ENCODE measurements at places on chromosomes 2 and 18. TPM values are rescaled to one million over a fixed set of nuclear protein-coding genes. Genes with fewer than 3 reads are reported as not detected.

The XDH gene
- 0.21 TPM for total RNA-seq

- DNase-seq = peak; percentile 47
Observed at GRCh38 chr2:25590921-25591505, 82.4 kb downstream of the DTNB start.

The POMC gene
- total RNA-seq = 7.7 TPM

- DNase-seq = no peak
Observed at GRCh38 chr2:146602856-146603255, 1242.0 kb upstream of the ACVR2A start.

DNA sequence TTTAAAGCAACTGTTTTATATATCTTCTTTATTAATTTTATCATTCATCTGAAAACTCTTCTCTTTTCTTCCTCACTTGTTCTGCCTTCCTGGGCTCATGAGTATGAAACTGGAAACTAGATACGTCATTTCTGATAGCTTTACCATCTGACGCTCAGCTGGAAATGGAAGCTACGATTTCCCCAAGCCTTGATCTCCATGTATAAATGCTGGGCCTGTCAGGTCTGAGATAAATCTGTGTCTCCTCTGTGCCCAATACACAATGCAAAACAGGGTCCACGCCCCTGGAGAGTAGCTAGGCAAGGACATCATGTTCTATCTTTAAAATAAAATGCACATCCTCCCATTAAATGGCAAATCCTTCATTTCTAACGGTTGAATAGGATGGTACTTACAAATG lies 238.4 kb downstream of the AFF3 start:
- no peak for DNase-seq

DNA sequence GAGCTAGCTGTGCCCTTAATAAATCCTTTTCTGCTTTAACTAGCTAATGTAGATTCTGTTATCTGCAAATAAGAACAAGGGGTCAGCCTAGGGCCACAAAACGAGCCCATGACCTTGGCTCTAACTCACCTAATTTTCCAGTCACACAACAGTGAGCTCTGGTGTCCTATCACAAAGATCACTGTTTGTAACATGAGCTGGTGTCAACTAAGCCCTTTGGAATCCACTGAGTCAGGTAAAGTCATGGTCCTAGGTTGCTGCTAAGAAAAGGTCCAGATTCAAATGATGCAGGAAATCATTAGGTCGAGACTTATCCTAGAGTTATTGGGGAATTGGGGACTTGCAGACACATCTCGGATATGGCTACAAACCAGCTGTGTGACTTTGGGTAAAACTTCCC lies 49.9 kb downstream of the ST8SIA5 start:
- no peak for DNase-seq

- DNase-seq = no peak
Observed at GRCh38 chr18:69680123-69680522, 267.6 kb downstream of the CD226 start.

The RBFA gene
- 31.6 TPM for total RNA-seq

DNA sequence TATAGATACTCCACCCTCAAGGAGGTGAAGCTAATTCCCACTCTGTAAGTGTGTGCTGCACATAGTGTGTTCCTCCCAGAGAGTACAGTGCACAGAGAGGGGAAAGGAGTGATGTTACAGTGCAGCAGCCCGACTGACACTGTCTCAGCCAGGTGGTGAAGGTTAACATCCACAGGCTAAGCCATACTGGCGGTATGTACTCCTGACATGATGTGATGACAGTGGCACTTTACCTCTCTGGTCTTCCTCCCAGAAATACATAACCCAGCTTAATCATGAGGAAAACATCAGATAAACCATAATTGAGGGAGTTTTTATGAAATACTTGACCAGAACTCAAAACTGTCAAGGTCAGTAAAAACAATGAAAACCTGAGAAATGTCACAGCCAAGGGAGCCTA lies 107.1 kb downstream of the RAB3GAP1 start:
- DNase-seq = no peak

DNA sequence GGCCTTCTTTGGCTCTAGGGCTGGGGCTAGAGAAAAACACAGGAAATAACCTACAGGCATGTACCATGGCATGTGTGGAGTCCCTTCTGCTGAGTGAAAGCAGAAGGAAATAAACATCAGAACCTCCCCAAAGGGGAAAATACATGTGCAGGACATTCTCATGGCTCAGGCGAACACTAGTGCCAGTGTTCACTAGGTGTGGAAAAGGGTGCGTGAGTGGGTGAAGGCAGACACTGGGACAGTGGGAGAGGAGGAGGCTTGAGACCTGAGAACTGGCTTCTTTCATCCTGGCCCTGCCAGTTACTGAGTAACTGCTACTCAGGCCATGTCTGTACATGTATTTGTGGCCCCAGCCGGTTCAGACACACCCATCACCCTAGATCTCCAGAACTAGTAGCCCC lies 268.2 kb downstream of the PRKCE start:
- DNase-seq = no peak

DNA sequence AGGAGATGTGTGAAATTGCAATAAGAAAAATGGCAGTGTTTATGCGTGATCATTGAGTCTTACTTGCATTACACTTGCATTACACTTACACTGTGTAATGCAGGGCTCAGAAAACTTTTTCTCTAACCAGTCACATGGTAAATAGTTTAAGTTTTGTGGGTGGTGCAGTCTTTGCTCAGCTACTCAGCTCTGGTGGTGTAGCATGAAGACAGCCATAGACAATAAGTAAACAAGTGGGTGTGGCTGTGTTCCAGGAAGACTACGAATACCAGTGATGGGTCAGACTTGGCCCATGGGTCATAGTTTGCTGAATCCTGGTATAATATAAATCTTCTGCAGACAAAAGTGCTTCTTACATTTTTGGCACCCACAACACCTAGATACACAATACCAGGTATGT lies 115.6 kb upstream of the CYP1B1 start:
- DNase-seq = no peak

DNA sequence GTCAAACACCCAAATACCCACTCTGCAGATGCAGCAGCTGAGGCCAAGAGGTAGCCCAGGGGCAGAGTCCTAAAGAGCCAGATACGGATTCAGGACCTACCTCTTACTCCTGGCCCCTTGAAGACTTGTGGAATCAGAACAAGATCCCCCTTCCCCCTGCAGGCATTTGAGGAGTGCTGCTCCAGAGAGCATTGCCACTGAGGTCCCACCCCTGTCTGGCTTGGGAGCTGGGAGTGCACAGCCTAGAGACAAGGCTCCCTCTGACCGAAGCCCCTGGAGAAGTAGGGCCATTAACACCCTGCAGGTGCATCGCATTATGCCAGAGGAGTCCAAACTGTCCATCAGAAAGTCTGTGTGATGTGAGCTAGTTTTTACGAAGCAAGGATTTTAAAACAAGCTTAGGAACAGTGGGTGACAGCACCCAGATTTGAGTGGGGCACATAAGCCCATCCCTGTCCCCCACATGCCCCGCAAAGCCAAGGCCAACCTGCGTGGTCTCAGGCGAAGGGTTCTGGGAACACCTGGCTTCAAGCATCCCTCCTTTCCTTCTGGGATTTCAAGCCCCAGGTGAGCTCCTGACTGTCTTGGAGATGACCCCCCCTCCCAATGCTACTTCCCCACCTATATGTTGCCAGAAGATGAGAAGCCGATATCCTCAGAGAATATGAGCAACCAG lies 48.4 kb downstream of the MTERF4 start:
- DNase-seq = no peak

Data from tongue (tissue), 3 donors.